NCI-H2171 treated with DMSO at 0.1 percent for 48 hours (cell line): ENCODE measurements at places on chromosomes 7 and 10.

GRCh38 chr10:106925191-106925590, 239.3 kb downstream of the SORCS1 start:
- no peak for DNase-seq

DNA sequence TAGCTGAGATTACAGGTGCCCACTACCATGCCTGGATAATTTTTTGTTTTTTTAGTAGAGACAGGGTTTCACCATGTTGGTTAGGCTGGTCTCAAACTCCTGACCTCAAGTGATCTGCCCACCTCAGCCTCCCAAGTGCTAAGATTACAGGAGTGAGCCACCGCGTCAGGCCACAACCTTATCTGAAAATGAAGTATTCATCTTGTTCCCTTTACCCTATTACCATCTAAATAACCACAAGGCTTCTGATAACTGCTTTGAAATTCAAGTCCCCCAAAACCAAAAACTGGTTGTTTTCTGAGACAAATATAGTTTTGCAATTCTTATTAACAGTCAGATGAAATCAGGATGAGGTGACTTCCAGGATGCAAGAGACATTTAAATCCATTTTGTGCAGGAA, 2.4 kb downstream of the TCTN3 start:
- no peak for DNase-seq

- no peak for DNase-seq
Observed at GRCh38 chr10:123409426-123409825, 255.2 kb downstream of the BUB3 start.

- no peak for DNase-seq
Observed at GRCh38 chr10:35398908-35399307, 62.6 kb downstream of the CCNY start.

GRCh38 chr7:88337572-88337971, 30.9 kb upstream of the STEAP4 start:
- DNase-seq = no peak

- DNase-seq = no peak
Observed at GRCh38 chr10:102670065-102670670, 25.9 kb downstream of the TRIM8 start.

GRCh38 chr10:69728335-69728870, 73.3 kb upstream of the COL13A1 start:
- DNase-seq = no peak

- DNase-seq = peak; percentile 75
Observed at GRCh38 chr7:127588697-127589482, 679 bp downstream of the ARF5 start.

DNA sequence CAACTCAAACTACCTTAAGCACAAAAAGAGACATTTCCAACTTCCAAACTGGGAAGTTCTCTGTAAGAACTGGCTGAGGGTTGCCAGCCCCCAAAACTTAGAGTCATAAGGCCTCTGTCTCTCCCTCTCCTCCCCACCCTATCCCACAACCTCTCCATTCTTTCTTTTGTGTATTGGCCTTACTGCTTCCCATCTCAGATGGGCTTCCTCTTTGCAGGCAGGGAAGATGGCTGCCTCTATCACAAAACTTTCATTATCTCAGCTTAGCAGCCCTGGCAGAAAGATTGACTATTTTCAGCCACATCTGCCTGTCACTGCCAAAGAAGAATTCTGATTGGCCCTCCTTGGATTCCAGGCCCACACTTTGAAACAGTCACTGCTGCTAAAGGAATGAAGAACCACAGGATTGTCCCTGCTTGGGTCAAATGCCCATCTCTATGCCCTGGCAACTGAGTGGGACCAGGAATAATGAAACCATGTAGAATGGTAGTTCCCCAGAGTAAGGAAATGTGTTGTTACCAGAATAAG, 58.0 kb upstream of the PRKAR2B start:
- DNase-seq = no peak

DNA sequence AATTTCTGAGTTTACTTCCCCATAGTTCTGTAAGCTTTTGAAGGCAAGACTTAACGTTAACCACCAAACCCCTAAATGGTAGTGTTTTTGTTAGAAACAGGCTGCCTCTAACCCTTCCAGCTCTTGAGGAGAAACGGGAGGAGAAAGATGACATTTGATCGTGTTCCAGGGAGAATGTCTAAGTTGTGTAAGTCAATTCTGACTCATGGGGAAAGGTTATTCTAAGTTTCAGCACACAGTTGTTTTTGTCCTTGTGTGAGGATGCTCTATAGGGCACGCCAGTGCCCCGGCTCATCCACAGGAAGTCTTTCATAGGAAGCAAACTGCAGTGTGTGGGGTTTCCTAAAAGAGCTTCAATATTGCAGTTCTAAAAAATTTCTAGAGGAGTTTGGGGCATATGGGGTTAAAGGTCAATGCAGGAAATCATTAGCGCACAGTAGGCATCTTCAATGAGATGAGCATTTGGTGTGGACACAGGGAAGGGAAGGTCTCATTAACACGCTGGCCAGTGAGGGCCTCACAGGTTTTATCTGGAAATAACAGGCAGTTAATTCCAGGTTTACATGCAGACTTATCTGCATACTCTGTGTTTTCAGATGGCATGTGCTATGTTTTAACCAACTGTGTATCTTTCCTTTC, 638.2 kb upstream of the IGFBP3 start:
- DNase-seq = no peak

DNA sequence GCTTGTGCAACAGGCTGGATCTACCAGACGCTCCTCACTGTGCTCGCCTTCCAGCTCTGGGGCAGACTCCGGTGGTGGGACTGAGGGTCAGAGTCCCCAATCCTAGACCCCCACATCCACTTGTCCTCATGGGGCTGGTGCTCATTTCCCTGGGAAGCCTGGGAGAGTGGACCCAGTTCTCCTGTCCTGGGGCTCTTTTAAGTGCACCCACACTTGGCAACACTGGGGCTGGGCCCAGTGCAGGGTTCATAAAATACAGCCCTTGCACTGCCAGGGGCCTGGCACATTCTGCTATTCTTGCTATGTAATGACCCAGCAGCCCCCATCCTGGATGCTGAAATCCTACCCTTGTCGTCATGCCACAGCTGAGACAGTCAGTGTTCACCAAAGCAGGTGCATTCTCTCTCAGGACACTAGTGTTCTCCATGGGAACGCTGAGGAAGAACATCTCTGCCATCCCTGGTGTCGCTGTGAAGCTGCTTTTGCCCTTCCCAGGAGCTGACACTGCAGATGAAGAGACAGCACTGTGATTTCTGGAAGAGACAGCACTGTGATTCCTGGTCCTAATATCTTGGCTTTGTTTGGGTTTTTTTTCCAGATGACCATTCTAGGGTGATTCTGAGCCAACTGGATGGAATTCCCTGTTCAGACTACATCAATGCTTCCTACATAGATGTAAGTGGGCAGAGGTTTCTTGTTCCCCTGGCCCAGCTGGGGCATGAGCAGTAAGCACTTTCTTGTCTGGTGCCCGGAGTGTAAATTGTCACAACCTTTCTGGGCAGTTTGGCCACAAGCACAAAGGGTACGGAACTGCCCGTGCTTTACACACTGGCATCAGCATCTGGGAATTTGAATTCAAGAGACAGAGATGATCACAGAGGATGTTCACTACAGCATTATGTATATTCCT, 65.6 kb downstream of the MKI67 start:
- no peak for DNase-seq

GRCh38 chr10:68271196-68271882, 39.4 kb upstream of the ATOH7 start:
- no peak for DNase-seq

- DNase-seq = no peak
Observed at GRCh38 chr10:89738551-89739209, 37.3 kb downstream of the KIF20B start.
